ENCODE measurements at places on chromosomes 6 and 20. TPM values are rescaled to one million over a fixed set of nuclear protein-coding genes. Genes with fewer than 3 reads are reported as not detected.

Gene CRIP3
- 0.53 TPM for total RNA-seq

Gene MOXD1
- total RNA-seq: 1.9 TPM

Gene OR2H2
- total RNA-seq: not detected

Gene SLC17A2
- not detected for total RNA-seq

Gene LPA
- total RNA-seq: 0.07 TPM

Gene ZNF391
- 0.25 TPM for total RNA-seq

Gene PACRG
- total RNA-seq: not detected

Gene TSHZ2
- total RNA-seq: not detected

Gene SLC22A7
- not detected for total RNA-seq

Gene TGM2
- total RNA-seq: 478 TPM

Gene C6orf58
- not detected for total RNA-seq

Gene DACT2
- 0.15 TPM for total RNA-seq

Gene SLA2
- total RNA-seq: 0.10 TPM

Gene KIAA0408
- 6.8 TPM for total RNA-seq

Gene CGAS
- 4.9 TPM for total RNA-seq

Gene SRMS
- total RNA-seq: not detected

Gene BPIFB1
- total RNA-seq: 0.08 TPM

Gene GPX5
- not detected for total RNA-seq

Gene SIM1
- total RNA-seq: not detected

Gene BTNL2
- total RNA-seq: not detected

Gene SLC17A3
- total RNA-seq: 0.86 TPM

Gene ZBTB9
- 11.6 TPM for total RNA-seq

Gene THBS2
- 0.02 TPM for total RNA-seq

Gene GPLD1
- 1.1 TPM for total RNA-seq

Gene MDFI
- 0.46 TPM for total RNA-seq

Gene CYP21A2
- not detected for total RNA-seq

Gene NOX3
- not detected for total RNA-seq

Gene MRPL18
- 84.8 TPM for total RNA-seq

Gene COL9A1
- total RNA-seq: not detected

Gene GPANK1
- total RNA-seq: 8.2 TPM

Gene FAM83B
- not detected for total RNA-seq

Gene SMOC2
- not detected for total RNA-seq

Gene GTSF1L
- total RNA-seq: not detected

Gene SKIC2
- 20.3 TPM for total RNA-seq

Gene C2
- 0.23 TPM for total RNA-seq

Gene HEY2
- total RNA-seq: 0.07 TPM

Gene MYBL2
- total RNA-seq: 83.7 TPM

Gene STMN3
- total RNA-seq: 10.6 TPM

Gene HAO1
- total RNA-seq: not detected

Gene FERMT1
- total RNA-seq: 13.4 TPM

Gene IMPG1
- total RNA-seq: not detected
